ENCODE measurements at places on chromosomes 12 and 14.

GRCh38 chr12:92064422-92064821, 81.2 kb downstream of the BTG1 start:
- DNase-seq = no peak

- DNase-seq = no peak
Measured at GRCh38 chr14:31080484-31080883, 54.3 kb upstream of the STRN3 start.

- no peak for DNase-seq
Measured at GRCh38 chr12:1947081-1947480, 28.6 kb upstream of the CACNA2D4 start.

DNA sequence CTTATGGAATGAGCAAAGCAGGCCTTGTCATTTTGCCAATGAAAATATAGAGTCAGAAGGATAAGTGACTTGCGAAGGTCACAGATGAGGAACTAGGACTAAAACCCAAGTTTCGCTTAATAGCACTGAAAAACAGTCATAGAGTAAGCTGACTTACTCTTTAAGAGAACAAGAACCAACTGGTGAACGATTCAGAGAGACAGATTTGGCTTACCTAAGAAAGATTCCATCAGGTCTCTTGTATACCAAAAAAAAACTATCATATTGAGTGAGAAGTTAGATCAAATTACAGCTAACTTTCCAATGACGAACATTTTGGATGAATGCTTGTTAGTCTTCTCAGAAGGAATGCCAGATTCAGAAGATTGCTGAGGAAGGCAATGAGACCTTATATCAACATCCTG, 74.2 kb downstream of the ZFC3H1 start:
- no peak for DNase-seq

GRCh38 chr12:101915841-101916240, 38.5 kb downstream of the DRAM1 start:
- no peak for DNase-seq

DNA sequence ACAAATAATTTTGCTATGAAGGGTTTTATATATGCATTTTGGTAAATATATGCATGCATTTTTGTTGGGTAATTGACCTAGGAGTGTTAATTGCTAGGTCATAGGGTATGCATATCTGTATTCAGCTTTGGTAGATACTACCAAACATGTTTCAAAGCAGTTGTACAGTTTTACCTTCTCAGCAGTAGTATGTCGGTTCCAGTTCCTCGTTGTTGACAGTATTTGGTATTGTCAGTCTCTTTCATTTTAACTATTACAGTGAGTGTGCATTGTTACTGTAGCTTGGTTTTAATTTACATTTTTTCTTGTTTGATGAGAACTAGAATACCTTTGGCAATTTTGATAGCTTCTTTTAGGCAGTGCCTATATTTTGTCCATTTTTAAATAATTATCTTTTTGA, 98.9 kb downstream of the ARID2 start:
- DNase-seq = no peak

GRCh38 chr12:111438481-111438880, 32.8 kb downstream of the SH2B3 start:
- DNase-seq = no peak

DNA sequence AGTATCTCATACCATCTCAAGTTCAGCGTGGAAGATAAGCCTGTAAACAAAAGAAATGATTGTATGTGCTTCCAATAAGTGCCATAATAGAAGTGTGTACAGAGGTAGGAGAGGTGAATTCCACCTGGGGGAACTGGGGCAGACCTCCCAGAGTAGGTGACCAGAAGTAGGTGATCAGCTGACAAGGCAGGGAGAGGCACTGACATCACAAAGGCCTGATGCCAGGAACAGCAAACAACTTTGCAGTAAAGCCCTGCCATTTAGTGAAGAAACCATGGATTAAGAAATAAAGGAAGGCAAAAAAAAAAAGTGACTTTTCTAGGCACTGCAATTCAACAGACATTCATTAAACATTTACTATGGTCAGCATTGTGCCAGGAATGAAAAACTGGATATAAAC, 31.1 kb downstream of the NR1H4 start:
- DNase-seq = no peak

GRCh38 chr14:37598747-37599506, 3.5 kb downstream of the TTC6 start:
- no peak for DNase-seq

GRCh38 chr12:94305130-94305957, 154.3 kb downstream of the CEP83 start:
- no peak for DNase-seq

DNA sequence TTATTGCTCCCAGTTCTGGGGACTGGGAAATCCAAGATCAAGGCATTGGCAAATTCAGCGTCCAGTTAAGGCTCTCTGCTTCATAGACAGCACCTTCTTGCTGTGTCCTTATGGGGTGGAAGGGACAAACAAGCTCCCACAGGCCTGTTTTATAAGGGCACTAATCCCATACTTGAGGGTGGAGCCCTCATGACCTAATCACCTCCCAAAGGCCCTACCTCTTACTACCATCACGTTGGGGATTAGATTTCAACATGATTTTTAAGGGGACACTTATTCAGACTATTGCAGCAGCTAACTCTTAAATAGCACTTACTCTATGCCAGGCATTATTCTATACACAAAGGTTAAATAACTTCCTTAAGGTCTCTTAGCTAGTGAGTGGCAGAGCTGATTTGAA, 17.3 kb downstream of the TOGARAM1 start:
- no peak for DNase-seq

- DNase-seq = no peak
Measured at GRCh38 chr14:77313371-77313770, 7.3 kb downstream of the POMT2 start.

DNA sequence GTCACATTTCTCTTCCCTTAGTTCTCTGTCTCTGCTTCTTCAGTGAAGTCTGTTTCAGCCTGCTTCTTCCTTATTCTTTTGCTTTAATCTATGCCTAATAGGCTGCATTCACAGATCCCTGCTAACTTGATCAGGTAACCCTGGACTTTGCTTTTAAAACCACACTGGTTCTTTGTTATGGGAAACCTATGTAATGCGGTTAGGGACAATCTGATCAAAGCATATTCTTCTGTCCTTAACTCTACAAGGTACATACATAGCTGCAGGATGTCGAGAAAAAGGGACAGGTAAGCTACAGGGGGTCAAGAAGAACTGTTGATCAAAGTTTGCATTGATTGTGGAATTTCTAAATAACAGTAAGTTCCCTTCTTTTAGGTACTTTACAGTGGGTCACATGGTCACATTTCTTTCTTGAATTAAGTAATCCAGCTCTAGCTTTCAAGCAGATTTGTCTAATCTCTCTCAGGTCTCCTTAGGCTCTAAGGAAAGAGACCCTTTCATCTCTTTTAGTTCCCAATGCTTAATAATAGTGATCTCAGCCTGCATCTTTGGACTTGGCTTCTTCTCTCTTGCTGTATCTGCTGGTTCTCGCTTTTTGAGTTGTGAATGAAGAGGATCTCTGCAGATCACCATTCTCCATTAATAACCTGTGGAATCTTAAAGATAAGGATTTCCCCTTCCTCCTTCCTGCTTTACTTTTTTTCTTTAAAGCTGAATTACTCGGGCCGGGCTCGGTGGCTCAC, 3.8 kb downstream of the COPZ1 start:
- DNase-seq = no peak

DNA sequence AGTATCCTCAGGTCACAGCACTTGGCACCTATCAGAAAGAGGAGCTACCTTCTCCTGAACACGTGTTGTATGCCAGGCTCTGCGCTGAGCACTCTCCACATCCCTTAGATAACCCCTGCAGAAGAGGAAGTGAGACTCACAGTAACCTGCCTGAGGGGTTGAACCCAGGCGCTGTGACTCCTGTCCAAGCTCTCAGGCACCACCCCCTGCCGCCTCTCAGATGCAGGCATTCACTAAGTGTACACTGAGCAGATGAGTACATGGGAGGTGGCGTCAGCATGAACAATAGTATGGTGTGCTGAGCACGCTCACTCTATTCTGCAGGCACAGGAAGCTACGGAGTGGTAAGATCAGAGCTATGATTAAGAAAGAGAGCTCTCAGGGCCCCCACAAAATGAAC, 21.0 kb upstream of the RIC8B start:
- peak; percentile 79 for DNase-seq

- DNase-seq = no peak
Measured at GRCh38 chr14:75282170-75282554, 3.5 kb downstream of the FOS start.

GRCh38 chr12:118537481-118537917, 161.1 kb downstream of the SUDS3 start:
- no peak for DNase-seq

DNA sequence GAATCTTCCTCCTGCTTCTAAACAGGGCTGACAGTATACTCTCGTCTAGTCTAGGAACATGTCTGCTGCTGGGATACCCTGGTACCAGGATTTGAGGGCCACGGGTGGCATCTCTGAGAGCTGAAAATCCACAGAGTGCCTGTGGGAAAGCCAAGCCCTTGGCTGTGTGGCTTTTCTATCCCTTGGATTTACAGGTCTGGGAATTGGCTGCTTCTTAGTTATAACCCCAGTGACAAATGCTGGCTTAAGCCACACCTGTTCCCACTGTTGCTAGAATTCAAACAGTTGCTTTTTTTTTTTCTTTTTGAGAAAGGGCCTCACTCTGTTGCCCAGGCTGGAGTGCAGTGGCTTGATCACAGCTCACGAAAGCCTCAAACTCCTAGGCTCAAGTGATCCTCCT, 14.3 kb upstream of the RIN3 start:
- DNase-seq = no peak

GRCh38 chr14:97976861-97977260, 1179.7 kb downstream of the VRK1 start:
- DNase-seq = no peak

DNA sequence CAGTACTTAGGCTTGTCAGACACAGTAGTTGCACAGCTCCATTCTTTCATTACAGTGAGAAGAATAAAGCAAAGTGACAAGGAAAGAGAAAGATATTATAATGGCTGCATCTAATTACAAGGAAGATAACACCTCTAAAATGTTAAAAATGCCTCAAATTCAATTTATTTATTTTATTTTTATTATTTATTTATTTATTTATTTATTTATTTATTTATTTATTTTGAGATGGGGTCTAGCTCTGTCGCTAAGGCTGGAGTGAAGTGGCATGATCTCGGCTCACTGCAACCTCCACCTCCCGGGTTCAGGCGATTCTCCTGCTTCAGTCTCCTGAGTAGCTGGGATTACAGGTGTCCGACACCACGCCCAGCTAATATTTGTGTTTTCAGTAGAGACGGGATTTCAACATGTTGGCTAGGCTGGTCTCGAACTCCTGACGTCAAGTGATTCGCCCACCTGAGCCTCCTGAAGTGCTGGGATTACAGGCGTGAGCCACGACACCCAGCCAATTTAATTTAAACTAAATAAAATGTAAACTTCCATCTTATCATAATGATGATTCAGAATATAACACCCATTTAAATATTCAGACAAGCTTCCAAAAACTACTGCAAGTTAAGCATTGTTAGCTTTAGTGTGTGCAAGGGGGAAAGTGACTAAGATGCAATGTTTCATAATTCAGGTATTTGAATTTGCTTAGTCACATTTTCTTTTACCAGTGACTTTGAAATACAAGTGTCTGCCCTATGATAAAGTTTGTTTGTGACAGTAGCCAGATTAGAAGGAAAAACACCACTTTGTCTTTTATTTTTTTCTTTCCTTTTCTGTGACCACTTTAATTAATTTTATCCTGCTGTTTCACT, 2.4 kb upstream of the CFAP54 start:
- DNase-seq = no peak

DNA sequence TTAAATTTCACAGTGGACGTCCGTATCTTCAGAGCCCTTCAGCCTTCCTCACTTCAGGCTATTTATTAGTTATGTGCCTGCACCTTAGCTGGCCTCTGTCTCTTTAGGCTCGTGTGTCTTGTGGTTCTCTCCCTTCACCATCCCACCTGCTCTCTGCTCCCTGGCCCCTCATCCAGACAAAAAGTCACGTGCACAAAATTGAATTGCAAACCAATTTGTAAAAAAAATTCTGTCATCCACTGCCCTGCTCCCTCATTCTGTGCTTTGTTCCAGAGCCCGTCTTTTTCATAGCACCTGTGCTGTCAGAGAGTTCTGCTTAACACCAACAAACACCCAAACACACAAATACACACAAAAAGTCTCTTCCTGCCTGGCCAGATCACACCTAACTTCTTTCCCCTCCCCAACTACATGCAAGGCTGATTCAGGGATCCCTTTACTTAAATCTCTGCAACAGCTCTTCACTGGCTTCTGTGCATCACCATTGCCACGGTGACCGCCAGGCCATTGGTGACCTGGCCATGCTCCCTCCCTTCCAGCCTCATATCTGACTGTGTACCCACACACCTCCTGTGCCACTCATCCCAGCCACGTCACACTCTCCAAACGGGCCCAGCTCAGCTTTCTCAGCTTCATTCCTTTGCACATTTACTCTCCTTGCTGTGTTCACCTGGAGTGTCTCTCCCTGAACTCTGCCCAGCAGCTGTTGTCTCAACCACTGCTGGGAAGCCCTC, 205.7 kb downstream of the TTC8 start:
- DNase-seq = no peak

DNA sequence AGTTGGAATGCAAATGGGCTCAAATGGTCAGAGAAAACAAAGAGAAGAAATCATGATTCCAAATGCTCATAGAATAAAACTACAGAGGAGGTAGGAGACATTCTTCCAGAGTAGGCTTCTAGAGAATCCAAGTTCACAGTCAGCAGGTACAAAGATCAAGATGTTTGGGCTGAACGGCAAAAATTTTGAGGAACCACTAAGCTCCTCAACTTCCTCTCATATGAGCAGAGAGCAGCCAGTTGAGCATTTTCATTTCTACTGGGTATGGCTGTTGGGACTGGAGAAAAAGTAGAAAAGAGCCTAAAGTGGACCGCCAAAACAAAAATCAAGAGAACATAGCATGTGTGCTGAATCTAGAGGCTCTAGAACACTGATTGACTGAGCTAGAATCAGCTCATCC, 73.8 kb upstream of the ARID2 start:
- DNase-seq = no peak

GRCh38 chr12:130816097-130816496, 23.0 kb downstream of the STX2 start:
- DNase-seq = no peak

DNA sequence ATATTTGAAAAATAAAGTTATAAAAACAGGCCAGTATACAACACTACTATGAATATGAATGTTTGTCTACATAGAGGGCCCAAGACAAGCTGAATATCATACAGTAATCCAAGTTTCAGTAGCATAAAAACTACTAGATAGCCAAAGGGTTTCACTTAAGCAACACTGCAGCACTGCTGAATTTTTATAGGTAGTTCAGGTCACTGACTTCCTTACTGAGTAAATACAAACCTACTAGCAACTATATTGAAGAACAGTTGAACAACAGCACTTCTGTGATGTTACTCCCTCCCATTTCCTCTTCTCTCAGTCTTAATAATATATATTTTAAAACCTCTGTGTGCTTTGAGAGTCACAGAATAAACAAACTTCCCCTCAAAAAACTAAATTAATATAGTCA, 42.7 kb downstream of the GTF2A1 start:
- no peak for DNase-seq
